ENCODE measurements at places on chromosomes 16 and 17.

- no peak for DNase-seq
Observed at GRCh38 chr16:85917959-85918358, 19.0 kb downstream of the IRF8 start.

GRCh38 chr17:6699997-6700947, 12.9 kb downstream of the SLC13A5 start:
- no peak for DNase-seq

GRCh38 chr16:86158688-86159360, 259.9 kb downstream of the IRF8 start:
- no peak for DNase-seq

DNA sequence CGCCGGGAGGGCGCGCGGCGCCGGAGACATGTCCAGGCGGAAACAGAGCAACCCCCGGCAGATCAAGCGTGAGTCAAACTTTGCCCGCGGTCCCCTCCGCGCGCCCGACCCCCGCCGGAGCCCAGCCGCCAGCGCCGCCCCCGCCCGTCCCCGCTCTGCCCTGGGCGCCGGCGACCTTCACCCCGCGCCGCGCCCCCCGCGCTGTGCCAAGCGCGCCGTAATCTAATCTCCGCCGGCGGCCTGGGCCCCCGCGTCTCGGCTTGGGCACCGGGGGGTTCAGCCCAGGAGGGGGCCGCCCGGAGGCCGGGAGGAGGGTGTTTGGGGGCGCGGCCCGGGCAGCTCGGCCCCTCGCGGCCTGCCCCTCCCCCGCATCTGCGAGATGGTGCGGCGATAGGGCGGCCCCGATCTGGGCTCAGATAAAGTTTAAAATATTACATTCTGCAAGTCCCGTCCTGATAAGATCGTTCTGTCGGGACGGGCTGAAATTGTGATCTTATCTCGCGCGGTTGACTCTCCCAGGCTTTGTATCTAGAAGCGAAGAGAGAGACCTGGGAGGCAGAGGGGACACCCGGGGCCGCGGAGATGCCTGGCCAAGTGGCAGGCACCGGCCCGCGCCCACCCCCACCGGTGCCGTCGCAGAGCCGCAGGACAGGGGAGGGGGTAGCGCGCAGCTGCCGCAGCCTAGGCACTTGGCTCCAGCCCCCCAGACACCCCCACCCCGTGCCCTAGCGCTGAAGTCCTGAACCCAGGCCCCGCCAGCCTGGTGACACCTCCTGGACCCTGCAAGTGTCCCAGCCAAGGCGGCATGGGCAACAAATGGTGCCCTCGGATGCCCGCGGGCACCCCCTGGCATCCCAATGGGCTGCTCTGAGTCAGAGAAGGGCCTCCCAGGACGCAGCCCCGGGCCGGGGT, 787 bp downstream of the ZFPM1 start:
- no peak for DNase-seq

DNA sequence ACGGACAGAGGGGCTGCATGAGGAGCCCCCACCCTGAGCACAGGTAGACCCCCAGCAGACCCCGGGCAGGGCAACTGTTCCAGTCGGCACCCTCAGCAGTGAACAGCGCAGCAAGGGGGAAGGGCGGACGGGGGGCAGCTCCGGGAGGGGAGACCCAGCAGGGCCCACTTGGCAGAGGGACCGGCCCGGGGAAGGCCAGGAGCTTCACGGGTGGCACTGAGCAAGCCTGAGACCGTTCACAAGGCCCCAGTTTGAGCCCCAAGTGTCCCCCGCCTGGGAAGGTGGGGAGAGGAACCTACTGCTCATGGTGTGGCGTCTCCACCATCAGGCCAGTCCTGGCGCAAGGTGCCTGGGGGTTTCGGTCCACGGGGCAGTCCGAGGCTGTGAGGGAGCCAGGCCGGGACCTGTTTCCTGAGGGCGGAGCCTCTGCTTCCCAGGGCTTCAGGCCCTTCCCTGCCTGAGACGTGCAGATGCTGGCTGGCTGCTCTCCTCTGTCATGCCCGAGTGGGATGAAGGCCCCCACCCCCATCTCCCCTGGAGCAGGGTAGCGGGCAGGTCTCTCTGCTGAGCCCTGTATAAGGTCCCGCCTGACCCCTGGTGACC, 54.4 kb upstream of the GNG13 start:
- no peak for DNase-seq

GRCh38 chr16:28555561-28555960, 1.8 kb downstream of the SGF29 start:
- no peak for DNase-seq

- DNase-seq, result no peak
Observed at GRCh38 chr16:878072-878784, 77.7 kb upstream of the GNG13 start.

- peak; percentile 54 for DNase-seq
Observed at GRCh38 chr17:7219812-7220592, at the start of the genes ACADVL and DLG4. Gene ACADVL (plus strand): TSS chr17:7219938. CDS start chr17:7219985, 47 bp downstream. Gene DLG4 (minus strand): TSS chr17:7219836.

DNA sequence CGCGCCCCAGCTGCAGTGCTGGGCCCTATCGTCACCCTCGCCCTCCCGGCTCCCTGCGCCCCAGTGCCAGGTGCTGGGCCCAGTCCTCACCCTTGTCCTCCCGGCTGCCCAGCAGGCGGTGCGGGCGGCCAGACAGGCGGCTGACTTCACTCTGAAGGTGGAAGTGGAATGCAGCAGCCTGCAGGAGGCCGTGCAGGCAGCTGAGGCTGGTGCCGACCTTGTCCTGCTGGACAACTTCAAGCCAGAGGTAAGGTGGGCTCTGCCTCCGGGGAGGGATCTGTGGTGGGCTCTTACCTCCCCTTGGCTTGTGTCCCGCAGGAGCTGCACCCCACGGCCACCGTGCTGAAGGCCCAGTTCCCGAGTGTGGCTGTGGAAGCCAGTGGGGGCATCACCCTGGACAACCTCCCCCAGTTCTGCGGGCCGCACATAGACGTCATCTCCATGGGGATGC, 17.9 kb downstream of the QPRT start:
- no peak for DNase-seq

All from activated naive CD8-positive, alpha-beta T cell treated with anti-CD3 and anti-CD28 coated beads, Interleukin-2, amount 50 U/mL, for 16 hours (primary cell).